Fibroblast of lung (primary cell): ENCODE measurements at places on chromosomes 13 and 19. TPM values are rescaled to one million over a fixed set of nuclear protein-coding genes. Genes with fewer than 3 reads are reported as not detected.
A peak's percentile ranks its signal among the peaks of the same experiment; 100 is the strongest.

- peaks cover 10% of the 10 kb centered on the region for H3K27me3 ChIP-seq
- H3K27ac ChIP-seq: no peak overlapping the region
- no peak for DNase-seq
- H3K4me3 ChIP-seq: no peak overlapping the region
- H3K4me1 ChIP-seq: no peaks in the 10 kb centered on the region
Observed at GRCh38 chr19:40553885-40554857, 22.5 kb upstream of the SHKBP1 start.

- no peak for DNase-seq
- H3K4me1 ChIP-seq: peaks cover 3% of the 10 kb centered on the region
- H3K36me3 ChIP-seq: no peaks in the 10 kb centered on the region
- H3K27ac ChIP-seq: peak overlapping the region; percentile 76
- peak overlapping the region; percentile 76 for H3K4me3 ChIP-seq
Observed at GRCh38 chr19:44002212-44002565, 568 bp upstream of the ZNF230 start.

GRCh38 chr13:98447881-98448641, 128.8 kb downstream of the STK24 start:
- no peak overlapping the region for H3K4me3 ChIP-seq
- H3K27ac ChIP-seq: no peak overlapping the region
- H3K4me1 ChIP-seq: peaks cover 11% of the 10 kb centered on the region
- H3K36me3 ChIP-seq: peaks cover 22% of the 10 kb centered on the region
- DNase-seq: no peak

GRCh38 chr13:44484562-44485138, 91.5 kb downstream of the TSC22D1 start:
- H3K27me3 ChIP-seq: no peaks in the 10 kb centered on the region
- H3K36me3 ChIP-seq: no peaks in the 10 kb centered on the region

DNA sequence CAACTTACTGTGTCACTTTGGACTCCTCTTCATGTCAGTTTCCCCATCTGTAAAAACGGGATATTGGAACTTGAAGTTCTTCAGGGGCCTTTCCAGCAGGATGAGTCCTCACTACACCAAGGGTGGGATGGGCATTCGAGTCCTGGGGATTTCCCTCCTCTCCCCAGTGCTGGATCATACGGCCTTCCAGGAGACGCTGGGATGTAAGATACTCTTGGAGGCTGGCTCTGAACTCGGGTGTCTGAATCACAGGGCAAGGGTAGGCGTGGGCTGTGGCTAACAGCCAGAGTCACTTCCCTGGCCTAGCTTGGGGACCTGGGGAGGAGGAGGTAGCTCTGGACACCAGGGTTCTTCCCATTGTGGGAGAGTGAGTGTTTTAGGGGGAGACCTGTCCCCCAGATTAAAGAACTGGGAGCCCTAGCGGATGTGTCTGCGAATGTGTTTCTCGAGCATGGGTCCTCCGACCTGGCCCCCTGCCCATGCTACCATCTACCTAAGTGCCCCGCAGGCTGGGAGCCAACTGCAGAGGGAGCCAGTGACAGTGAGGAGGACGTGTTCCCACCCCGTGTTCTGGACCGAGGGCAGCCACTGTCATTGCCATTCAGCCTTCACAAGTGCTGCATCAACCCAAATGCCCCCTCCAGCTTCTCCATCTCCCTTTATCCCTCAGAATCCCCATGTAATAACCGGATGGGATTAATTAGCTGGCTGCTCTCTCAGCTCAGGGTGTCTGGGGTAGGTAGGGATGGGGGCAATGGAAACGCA, 2.4 kb upstream of the CYTH2 start:
- H3K27ac ChIP-seq: no peak overlapping the region
- peaks cover 10% of the 10 kb centered on the region for H3K4me1 ChIP-seq
- peaks cover 14% of the 10 kb centered on the region for H3K36me3 ChIP-seq
- H3K27me3 ChIP-seq: no peaks in the 10 kb centered on the region

INAFM1 gene
- 1.9 and 2.0 TPM in 2 replicates for polyA plus RNA-seq

DNA sequence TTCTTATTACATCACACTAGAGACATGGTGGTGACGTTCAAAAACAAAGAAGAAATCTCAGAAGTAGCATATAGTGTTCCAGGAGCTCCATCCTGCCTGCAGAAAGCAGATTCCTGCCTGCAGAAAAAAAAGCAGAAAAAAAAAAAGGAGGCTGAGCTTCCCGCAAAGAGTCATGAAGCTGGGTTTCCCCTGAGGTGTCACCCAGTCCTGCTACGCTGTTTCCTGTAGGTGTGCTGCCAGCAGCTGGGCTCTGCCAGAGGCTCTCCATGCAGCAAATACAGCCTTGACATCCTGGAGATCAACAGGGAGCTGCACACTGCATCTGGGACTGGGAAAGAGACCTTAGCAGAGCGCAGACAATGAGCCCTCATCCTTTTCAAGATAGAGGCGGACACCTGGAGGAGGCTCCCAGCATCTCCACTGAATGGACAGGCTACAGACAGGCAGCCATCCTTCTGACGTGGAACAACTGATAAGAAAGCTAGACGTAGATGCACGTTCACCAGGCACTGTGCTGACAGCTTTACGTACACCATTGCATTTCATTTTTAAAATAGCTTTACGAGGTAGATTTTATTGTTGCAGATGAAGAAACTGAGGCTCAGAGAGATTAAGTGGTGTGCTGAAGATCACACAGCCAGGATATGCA, 350.9 kb downstream of the FOXO1 start:
- no peaks in the 10 kb centered on the region for H3K27me3 ChIP-seq
- H3K27ac ChIP-seq: no peak overlapping the region
- DNase-seq: no peak
- no peak overlapping the region for H3K4me3 ChIP-seq

- peak overlapping the region; percentile 45 for H3K4me3 ChIP-seq
- H3K27me3 ChIP-seq: no peaks in the 10 kb centered on the region
- DNase-seq: peak; percentile 90
Observed at GRCh38 chr19:6092329-6093286, 17.7 kb downstream of the RFX2 start.

ATP12A gene
- polyA plus RNA-seq: not detected in 2 replicates

DNA sequence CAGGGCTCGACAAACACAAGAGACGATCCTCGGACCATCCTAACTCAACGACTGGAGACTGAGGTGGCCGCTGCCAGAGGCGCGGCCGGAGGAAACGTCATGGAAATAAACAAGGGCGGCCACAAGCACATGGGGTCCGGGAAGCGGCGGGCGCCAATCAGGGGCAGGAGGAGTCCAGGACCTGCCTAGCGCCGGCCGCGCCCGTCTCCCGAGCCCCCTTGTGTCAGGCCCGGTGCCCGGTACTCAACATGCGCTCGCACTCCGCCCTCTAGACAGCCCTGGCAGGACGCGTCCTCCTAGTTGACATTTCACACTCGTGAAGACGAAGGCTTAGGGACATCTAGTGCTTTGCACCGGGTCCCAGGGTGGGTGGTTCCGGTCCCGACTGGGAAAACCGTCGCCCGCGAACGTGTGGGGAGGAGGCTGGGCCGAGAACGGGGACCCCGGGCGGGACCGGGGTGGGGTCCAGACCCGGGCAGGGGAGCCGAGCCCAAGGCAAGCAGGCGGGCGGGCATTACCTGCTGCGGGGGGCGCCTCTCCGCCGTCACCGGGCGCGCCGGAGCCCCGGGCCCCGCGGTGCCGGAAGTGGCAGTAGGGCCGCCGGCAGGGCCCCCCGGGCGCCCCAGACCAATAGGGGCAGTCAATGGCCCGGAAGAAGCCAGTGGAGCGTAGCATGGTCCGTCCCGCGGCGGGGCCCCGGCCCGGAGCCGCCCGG, 442 bp downstream of the REXO1 start:
- H3K4me1 ChIP-seq: peaks cover 11% of the 10 kb centered on the region
- peak; percentile 37 for DNase-seq
- H3K27ac ChIP-seq: peak overlapping the region; percentile 95

DNA sequence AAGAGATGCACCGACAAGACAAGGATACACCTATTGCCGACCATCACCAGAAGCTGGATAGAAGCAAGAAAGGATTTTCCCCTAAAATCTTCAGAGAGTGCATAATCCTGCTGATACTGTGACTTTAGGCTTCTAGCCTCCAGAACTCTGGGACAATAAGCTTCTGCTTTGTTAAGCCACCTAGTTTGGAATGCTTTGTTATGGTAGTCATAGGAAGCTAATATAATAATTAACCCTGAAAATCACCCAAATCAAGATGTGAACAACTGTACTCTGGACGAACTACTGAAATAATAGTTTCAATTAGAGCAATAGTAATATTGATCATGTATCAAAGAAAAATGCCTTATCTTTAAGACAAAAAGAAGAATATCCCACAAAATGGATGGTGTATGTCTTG, 524.6 kb downstream of the EFNB2 start:
- DNase-seq: no peak
- no peak overlapping the region for H3K4me3 ChIP-seq
- H3K27ac ChIP-seq: no peak overlapping the region
- H3K36me3 ChIP-seq: no peaks in the 10 kb centered on the region

SPACA6 gene
- 2.8 and 5.5 TPM in 2 replicates for polyA plus RNA-seq

DNA sequence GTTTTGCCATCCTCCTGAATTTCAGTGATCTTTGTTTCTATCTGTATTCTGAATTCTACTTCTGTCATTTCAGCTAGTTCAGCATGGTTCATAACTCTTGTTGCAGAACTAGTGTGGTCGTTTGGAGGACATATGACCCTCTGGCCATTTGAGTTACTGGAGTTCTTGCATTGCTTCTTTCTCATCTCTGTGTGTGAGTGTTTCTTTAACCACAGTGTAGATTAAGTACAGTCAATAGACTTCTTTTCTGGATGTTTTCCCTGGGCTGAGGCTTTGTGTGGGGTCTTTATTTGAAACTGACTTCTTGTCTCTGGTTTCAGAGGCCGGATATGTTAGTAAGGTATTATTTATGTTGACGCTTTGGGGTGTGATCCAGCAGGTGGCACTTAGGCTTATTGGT, 14.7 kb downstream of the IGFL2 start:
- H3K4me1 ChIP-seq: no peaks in the 10 kb centered on the region
- no peak overlapping the region for H3K27ac ChIP-seq
- no peaks in the 10 kb centered on the region for H3K36me3 ChIP-seq
- H3K4me3 ChIP-seq: no peak overlapping the region

DNA sequence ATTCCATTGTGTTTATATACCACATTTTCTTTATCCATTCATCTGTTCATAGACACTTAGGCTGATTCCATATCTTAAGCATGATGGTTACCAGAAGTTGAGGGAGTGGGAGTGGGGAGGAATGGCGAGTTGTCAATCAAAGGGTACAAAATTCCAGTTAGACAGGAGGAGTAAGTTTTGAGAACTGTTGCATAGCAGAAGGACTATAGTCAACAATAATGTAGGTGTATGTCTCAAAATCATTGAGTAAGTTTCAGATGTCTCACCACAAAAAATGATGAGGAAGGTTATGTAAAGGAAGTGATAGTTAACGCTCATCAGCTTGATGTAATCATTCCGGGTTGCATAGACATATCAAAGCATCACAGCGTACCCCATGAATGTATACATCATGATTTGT, 4.6 kb upstream of the UBL3 start:
- no peaks in the 10 kb centered on the region for H3K27me3 ChIP-seq
- H3K27ac ChIP-seq: no peak overlapping the region
- no peaks in the 10 kb centered on the region for H3K36me3 ChIP-seq
- peaks cover 2% of the 10 kb centered on the region for H3K4me1 ChIP-seq
- no peak overlapping the region for H3K4me3 ChIP-seq
- no peak for DNase-seq

B3GNT3 gene
- polyA plus RNA-seq: not detected in 2 replicates

NOVA2 gene
- 0.01 and 0.03 TPM in 2 replicates for polyA plus RNA-seq

GRCh38 chr19:18939922-18940768, 872 bp downstream of the HOMER3 start:
- H3K27me3 ChIP-seq: no peaks in the 10 kb centered on the region
- peak overlapping the region; percentile 90 for H3K4me3 ChIP-seq
- no peaks in the 10 kb centered on the region for H3K4me1 ChIP-seq
- peaks cover 4% of the 10 kb centered on the region for H3K36me3 ChIP-seq
- peak overlapping the region; percentile 82 for H3K27ac ChIP-seq

GRCh38 chr19:28324275-28325060, 888.5 kb downstream of the UQCRFS1 start:
- no peaks in the 10 kb centered on the region for H3K36me3 ChIP-seq
- no peak for DNase-seq
- H3K4me3 ChIP-seq: no peak overlapping the region

PRR20B gene
- polyA plus RNA-seq: not detected in 2 replicates

DNA sequence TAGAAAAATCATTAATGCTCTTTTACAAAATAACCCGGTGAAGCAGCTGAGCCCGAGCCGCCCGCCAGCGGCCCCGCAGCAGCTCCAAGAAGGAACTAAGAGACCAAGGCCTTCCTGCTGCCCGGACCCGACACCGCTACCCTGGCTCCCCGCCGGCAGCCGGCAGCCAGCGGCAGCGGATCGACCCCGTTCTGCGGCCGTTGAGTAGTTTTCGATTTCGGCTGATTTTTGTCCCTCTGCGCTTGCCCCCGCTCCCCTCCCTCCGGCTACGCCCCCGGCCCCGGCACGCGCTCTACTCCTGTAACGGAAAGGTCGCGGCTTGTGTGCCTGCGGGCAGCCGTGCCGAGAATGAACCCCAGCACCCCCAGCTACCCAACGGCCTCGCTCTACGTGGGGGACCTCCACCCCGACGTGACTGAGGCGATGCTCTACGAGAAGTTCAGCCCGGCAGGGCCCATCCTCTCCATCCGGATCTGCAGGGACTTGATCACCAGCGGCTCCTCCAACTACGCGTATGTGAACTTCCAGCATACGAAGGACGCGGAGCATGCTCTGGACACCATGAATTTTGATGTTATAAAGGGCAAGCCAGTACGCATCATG, at the start of gene PABPC3:
Gene PABPC3, plus strand, starts transcription at position 286 of the 603 bp plus-strand sequence. Its CDS starts 63 bp downstream, at position 349.
- no peaks in the 10 kb centered on the region for H3K36me3 ChIP-seq
- H3K27ac ChIP-seq: no peak within 1 kb of the TSS
- peak within 1 kb of the TSS; percentile 40 for H3K4me3 ChIP-seq
- no peaks in the 10 kb centered on the region for H3K27me3 ChIP-seq

ADGRE2 gene
- 0.07 and 0.15 TPM in 2 replicates for polyA plus RNA-seq

CEACAM8 gene
- polyA plus RNA-seq: not detected in 2 replicates

- H3K36me3 ChIP-seq: no peaks in the 10 kb centered on the region
- no peak overlapping the region for H3K4me3 ChIP-seq
- no peaks in the 10 kb centered on the region for H3K27me3 ChIP-seq
- DNase-seq: no peak
Observed at GRCh38 chr13:53821632-53822031, 793.0 kb downstream of the OLFM4 start.

LILRB2 gene
- polyA plus RNA-seq: not detected in 2 replicates

LILRA5 gene
- not detected in 2 replicates for polyA plus RNA-seq

DNA sequence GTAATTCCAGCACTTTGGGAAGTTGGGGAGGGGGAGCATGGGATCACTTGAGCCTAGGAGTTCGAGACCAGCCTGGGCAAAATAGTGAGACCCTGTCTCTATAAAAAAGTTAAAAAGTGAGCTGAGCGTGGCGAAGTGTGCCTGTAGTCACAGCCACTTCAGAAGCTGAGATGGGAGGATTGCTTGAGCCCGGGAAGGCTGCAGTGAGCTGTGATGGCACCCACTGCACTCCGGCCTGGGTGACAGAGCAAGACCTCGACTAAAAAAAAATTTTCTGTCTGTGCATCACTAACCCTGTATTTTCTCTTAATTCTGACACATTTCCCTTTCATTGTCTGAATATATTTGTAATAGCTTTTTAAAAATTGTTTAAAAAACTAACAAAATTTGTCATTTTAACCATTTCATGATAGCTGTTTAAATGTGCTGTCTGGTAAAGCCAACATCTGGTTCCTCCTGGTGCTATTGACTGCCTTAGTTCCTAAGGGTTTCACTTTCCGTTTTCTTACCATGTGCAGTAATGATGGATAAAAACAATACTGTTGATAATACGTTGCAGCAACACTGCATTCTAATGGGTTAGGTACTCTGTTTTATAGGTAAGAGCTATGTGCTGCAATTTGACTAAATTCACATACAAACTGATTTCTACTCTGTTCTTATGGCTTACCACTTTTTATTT, 29.7 kb downstream of the LATS2 start:
- peak overlapping the region; percentile 31 for H3K27ac ChIP-seq
- DNase-seq: no peak
- H3K4me3 ChIP-seq: no peak overlapping the region
- no peaks in the 10 kb centered on the region for H3K27me3 ChIP-seq
